ENCODE measurements at places on chromosomes 2 and 18.

DNA sequence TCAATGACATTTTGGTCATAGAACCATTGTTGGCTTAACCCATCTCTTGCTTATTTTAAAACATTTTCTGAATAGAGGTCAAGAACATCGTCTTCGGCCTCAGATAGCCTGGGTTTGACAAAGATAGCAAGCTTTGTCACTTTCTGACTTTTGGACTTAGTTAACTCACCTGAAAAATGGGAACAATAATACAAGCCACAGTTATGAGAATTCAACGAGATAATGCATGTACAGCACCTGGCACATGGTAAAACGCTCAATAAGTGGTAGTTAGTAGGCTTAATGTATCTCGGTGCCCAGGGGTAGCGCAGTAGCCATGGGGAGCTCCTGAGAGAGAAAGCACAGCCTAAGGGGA is 446 bp upstream of the COPS7B start:
- no peak for DNase-seq
- no peaks in the 10 kb centered on the region for H3K27me3 ChIP-seq
- H3K27ac ChIP-seq, result peak overlapping the region; percentile 59
- peaks cover 5% of the 10 kb centered on the region for H3K4me1 ChIP-seq

DNA sequence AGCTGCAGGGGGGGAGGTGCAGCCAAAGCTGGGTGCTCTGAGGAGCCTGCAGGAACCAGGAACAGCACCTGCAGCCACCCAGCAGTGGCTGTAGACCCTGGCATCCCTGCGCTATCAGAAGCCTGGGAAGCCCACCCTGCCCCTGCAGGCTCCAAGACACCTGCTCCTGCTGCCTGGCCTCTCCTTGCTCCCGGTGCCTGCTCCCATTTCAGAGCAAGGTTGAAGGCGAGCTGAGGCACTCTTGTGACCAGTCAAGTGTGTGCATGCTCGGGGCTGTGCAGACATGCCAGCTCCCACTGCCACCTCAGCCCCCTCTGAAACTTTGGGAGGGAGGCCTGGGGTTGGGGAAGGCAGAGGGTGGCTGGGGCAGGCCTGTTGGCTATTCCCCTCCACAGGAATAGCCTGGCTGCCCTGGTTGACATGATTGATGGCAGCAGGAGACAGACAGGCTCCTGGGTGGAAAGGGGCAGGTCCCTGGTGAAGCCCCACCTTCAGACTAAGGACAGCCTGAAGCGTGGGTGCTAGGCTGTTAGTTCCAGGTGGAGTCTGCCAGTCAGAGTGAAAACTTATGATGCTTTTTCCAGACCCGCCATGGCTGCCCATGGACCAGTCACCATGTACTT is 151.4 kb downstream of the MBD5 start:
- no peaks in the 10 kb centered on the region for H3K4me1 ChIP-seq
- H3K4me3 ChIP-seq, result no peak overlapping the region
- no peaks in the 10 kb centered on the region for H3K27me3 ChIP-seq
- no peaks in the 10 kb centered on the region for H3K36me3 ChIP-seq
- no peak for DNase-seq
- no peak overlapping the region for H3K27ac ChIP-seq

DNA sequence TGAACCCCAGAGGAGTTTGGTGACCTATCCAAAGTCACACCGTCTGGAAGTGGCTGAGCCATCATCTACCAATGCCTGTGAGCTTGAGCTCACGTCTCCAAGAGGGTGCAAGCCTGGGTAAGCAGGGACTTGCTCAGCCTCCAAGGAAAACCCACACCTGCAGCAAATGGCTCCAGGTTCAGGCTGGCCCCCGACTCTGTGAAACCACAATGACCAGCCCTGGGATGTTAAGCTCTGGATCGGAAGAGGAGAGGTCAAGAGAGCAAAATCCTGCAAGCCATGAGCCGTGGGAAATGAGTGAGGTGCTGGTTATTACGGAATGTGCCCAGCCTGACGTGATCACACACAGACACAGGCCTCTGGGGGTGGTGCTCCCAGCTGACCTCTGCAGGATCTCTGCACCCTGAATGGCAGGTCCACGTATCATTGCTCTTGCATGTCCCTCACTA is 94.1 kb upstream of the OTOS start:
- H3K27me3 ChIP-seq, result no peaks in the 10 kb centered on the region
- no peaks in the 10 kb centered on the region for H3K36me3 ChIP-seq
- H3K4me3 ChIP-seq, result no peak overlapping the region
- peak overlapping the region; percentile 53 for H3K27ac ChIP-seq
- DNase-seq, result no peak
- peaks cover 22% of the 10 kb centered on the region for H3K4me1 ChIP-seq

GRCh38 chr2:84963323-84963691 is 7.7 kb upstream of the KCMF1 start:
- H3K4me3 ChIP-seq, result no peak overlapping the region
- H3K27ac ChIP-seq, result no peak overlapping the region
- no peak for DNase-seq
- H3K36me3 ChIP-seq, result no peaks in the 10 kb centered on the region
- H3K4me1 ChIP-seq, result no peaks in the 10 kb centered on the region
- H3K27me3 ChIP-seq, result no peaks in the 10 kb centered on the region

DNA sequence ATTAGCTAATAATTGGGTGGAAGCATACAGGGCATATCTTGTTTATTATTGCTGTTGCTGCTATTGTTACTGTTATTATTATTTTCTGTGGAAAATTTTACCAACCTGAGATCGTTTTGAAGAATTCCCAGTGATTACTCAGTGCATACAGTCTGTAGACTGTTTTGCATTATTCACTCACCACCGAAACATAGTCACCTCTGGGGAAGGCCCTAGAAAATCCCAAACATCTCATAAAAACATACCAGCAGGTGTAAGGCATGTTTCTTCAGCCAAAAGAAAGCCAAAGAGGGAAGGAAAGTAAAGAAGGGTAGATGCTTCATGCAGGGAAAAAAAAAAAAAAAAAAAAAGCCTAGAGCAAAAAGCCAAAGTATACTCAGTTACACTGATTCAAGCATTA is 647.7 kb downstream of the BCL11A start:
- H3K4me3 ChIP-seq, result no peak overlapping the region
- no peaks in the 10 kb centered on the region for H3K4me1 ChIP-seq
- no peaks in the 10 kb centered on the region for H3K27me3 ChIP-seq
- DNase-seq, result no peak

GRCh38 chr2:168515502-168515901 is 59.4 kb downstream of the CERS6 start:
- H3K27ac ChIP-seq, result peak overlapping the region; percentile 29
- H3K4me1 ChIP-seq, result peaks cover 12% of the 10 kb centered on the region
- DNase-seq, result no peak
- no peak overlapping the region for H3K4me3 ChIP-seq

DNA sequence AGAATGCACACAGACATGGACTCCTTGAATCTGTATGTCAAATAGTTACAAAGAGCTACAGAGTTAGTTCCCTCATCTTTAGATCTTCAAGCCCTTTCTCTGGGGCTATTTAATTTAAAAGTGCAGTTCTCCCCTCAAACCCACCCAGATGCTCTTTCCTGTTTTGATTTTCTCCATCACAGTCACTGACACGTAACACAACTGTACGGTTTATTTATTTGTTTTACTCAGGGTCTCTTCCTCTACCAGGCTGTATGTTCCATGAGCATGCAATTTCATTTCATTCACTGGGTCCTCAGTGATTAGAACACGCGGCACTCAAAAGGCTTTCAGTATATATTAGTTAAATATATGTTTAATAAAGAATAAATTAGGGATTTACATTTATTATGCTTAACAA is 94.7 kb downstream of the DOCK10 start:
- peak overlapping the region; percentile 4 for H3K27ac ChIP-seq
- no peak overlapping the region for H3K4me3 ChIP-seq
- DNase-seq, result no peak
- H3K27me3 ChIP-seq, result no peaks in the 10 kb centered on the region

DNA sequence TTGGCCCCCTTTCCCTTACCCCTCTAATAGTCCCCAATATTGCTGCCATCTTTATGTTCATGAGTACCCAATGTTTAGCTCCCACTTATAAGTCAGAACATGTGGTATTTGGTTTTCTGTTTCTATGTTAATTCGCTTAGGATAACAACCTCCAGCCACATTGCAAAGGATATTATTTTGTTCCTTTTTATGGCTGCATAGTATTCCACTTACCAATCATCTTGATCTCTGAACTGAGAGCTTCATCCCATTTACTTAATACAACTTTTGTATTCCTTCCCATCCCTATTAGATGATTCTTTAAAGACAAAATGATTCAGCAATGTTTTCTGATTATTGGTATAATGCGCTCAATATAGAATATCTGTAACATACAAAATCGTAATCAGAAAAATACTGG is 36.7 kb downstream of the ARL5A start:
- peaks cover 23% of the 10 kb centered on the region for H3K36me3 ChIP-seq
- H3K4me1 ChIP-seq, result no peaks in the 10 kb centered on the region
- H3K27ac ChIP-seq, result no peak overlapping the region
- H3K4me3 ChIP-seq, result no peak overlapping the region
- no peak for DNase-seq

DNA sequence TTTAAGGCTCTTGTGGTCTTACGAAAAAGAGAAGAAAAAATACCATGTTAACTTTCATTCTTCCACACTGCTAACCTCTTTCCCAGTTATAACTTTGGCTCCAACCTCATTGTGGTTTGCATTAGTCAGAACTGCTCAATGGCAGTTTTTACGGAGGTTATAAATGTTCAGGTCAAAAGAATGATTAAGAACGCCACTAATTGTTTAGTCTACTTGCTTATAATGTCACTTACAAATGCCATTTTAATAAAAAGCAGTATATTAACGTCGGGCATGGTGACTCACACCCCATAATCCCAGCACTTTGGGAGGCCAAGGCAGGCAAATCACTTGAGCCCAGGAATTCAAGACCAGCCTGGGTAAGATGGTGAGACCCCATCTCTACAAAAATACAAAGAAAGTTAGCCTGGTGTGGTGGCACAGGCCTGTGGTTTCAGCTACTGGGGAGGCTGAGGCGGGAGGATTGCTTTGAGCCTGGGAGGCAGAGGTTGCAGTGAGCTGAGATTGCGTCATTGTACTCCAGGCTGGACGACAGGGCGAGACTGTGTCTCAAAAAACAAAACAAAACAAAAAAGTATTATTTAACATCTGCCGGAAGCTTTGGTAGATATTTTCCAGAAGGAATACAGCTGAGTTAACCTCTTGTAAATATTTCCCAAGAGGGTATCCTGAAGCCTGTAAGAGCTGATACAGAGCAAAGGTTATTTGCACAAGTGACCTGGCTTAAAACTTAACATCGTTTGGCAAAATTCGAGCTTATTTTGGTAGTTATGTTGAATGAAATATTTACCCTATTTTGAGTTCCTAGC is 5.1 kb downstream of the AGPS start:
- H3K27ac ChIP-seq, result no peak overlapping the region
- no peaks in the 10 kb centered on the region for H3K36me3 ChIP-seq
- no peaks in the 10 kb centered on the region for H3K27me3 ChIP-seq

- no peak for DNase-seq
- H3K36me3 ChIP-seq, result no peaks in the 10 kb centered on the region
- H3K4me1 ChIP-seq, result no peaks in the 10 kb centered on the region
These were observed 7.0 kb upstream of the STK39 start for GRCh38 chr2:168254158-168254935.

DNA sequence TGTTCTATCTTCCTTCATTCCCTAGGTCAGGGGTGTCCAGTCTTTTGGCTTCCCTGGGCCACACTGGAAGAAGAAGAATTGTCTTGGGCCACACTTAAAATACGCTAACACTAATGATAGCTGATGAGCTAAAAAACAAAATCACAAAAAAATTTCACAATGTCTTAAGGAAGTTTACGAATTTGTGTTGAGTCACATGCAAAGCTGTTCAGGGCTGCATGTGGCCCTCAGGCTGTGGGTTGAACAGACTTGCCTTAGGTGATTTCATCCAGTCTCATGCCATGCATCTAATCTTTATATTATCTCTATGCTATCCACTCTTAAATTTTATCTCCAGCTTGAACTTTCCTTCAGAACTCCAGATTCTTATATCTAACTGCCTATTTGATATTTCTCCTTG is 80.1 kb downstream of the CCDC85A start:
- H3K36me3 ChIP-seq, result no peaks in the 10 kb centered on the region
- DNase-seq, result no peak
- no peaks in the 10 kb centered on the region for H3K4me1 ChIP-seq
- no peak overlapping the region for H3K27ac ChIP-seq
- H3K4me3 ChIP-seq, result no peak overlapping the region

DNA sequence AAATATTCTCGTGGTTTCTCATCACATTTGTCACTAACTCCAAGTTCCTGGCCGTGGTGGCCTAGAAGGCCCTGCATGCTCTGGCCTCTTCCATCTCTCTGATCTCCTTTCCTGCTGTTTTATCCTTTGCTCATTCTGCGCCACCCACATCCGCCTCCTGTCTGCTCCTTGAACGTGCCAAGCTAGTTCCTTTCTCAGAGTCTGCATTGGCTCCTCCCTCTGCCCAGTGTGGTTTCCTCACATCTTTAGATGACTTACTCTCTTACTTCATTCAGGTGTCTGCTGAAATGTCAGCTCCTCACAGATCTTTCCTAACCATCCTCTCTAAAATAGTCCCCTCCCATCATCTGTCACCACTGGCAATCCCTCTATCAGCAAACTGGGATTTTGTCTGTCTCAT is 158.6 kb upstream of the RBMS1 start:
- H3K4me1 ChIP-seq, result peaks cover 6% of the 10 kb centered on the region
- no peak overlapping the region for H3K27ac ChIP-seq
- no peak for DNase-seq
- H3K27me3 ChIP-seq, result no peaks in the 10 kb centered on the region
- H3K4me3 ChIP-seq, result no peak overlapping the region

DNA sequence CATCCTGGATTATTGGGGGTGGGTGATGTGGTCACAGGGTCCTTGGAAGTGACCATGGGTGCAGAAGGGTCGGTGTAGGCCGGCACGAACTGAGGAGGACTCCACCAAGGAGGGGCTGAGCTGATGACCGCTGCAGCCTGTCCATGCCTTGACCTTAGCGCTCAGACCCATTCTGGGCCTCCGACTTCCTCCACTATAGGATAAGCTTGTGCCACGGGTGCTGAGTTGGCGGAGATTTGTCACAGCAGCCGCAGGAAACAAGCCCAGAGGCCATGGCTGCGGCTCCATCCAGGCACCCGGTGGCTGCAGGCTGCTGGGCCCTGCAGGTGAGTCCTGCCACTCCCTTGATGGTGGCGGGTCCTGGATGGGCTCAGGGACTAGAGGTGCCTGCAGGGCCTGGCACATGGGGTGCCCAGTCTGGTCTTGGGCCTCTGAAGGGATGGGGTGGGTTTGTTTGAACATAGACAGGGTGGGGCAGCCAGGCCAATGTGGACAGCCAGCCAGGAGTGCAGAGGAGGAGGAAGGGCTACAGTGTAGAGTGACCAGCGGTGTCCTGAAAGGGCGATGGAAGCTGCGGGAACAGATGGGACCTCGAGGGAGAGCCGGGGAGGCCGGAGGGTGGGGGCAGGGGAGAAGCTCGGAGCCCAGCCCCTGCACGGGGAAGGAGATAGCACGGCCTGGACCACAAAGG is 84.8 kb downstream of the SEPTIN10 start:
- no peaks in the 10 kb centered on the region for H3K27me3 ChIP-seq
- H3K27ac ChIP-seq, result no peak overlapping the region
- no peaks in the 10 kb centered on the region for H3K4me1 ChIP-seq
- no peaks in the 10 kb centered on the region for H3K36me3 ChIP-seq

GRCh38 chr2:27024812-27025211 is 8.0 kb upstream of the TMEM214 start:
- no peaks in the 10 kb centered on the region for H3K27me3 ChIP-seq
- H3K27ac ChIP-seq, result no peak overlapping the region
- DNase-seq, result no peak
- no peaks in the 10 kb centered on the region for H3K4me1 ChIP-seq
- no peak overlapping the region for H3K4me3 ChIP-seq

GRCh38 chr2:161570424-161571050 is 53.7 kb upstream of the SLC4A10 start:
- no peak for DNase-seq
- H3K27me3 ChIP-seq, result no peaks in the 10 kb centered on the region
- H3K4me1 ChIP-seq, result no peaks in the 10 kb centered on the region
